Endothelial cell of umbilical vein (primary cell): ENCODE measurements at places on chromosomes 2 and 18. TPM values are rescaled to one million over a fixed set of nuclear protein-coding genes. Genes with fewer than 3 reads are reported as not detected.

- DNase-seq = no peak
- no peak overlapping the region for H3K27ac ChIP-seq
- no peaks in the 10 kb centered on the region for H3K36me3 ChIP-seq
- no peak overlapping the region for H3K4me3 ChIP-seq
- no peaks in the 10 kb centered on the region for H3K27me3 ChIP-seq
These were observed 88.3 kb upstream of the HS6ST1 start for GRCh38 chr2:128406736-128407554.

DNA sequence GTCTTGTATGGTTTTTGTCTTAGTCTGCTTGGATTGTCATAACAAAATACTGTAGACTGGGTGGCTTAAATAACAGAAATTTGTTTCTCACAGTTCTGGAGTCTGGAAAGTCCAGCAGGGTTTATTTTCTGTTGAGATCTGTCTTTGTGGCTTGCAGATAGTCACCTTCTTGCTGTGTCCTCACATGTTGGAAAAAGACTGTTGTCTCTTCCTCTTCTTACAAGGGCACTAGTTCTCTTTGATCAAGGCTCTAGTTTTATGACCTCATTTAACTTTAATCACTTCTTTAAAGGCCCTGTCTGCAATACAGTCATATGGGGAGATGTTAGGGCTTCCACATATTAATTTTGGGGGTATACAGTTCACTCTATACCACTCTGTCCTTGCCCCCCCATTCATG is 56.5 kb downstream of the NBEAL1 start:
- H3K4me1 ChIP-seq = no peaks in the 10 kb centered on the region
- H3K27ac ChIP-seq = no peak overlapping the region
- no peaks in the 10 kb centered on the region for H3K36me3 ChIP-seq
- no peaks in the 10 kb centered on the region for H3K27me3 ChIP-seq
- no peak for DNase-seq

Gene CD8B
- total RNA-seq = not detected in 2 replicates

- no peak overlapping the region for H3K4me3 ChIP-seq
- no peaks in the 10 kb centered on the region for H3K36me3 ChIP-seq
- no peak overlapping the region for H3K27ac ChIP-seq
- H3K27me3 ChIP-seq = no peaks in the 10 kb centered on the region
These were observed 37.1 kb downstream of the RNF152 start for GRCh38 chr18:61855449-61856378.

DNA sequence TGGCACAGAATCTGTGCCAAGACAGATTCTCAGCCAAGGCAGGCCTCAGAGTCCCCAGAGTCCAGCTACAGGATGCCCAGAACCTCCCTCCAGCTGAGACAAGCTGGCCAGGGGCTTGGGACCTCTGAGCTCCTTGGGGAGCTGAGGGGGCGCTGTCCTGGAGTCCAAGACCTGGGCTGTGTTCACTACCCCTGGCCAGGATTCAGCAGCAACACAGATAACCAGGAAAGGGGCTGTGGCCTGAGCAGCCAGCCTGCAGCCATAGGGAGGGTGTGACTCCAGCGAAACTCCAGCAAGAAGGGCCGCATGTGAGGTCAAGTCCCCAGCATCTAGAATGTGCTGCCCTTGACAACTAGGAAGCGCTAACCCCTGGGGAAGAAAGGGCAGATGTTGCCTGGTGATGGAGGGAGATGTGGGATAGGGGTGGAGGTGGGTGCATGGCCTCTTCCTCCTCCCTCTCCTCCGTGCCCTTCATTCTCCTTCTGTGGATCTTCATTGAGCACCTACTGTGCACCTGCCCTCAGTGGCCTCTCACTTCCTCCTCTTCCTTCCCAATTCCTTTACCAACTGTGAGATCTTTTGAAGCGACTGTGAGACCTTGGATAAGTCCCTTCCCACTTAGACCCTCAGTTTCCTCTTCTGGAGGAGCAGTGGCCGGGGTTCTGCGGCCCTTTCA is 7.7 kb upstream of the ARID5A start:
- no peak overlapping the region for H3K4me3 ChIP-seq
- H3K4me1 ChIP-seq = peaks cover 36% of the 10 kb centered on the region
- peak overlapping the region; percentile 50 for H3K27ac ChIP-seq
- no peaks in the 10 kb centered on the region for H3K27me3 ChIP-seq
- DNase-seq = no peak
- H3K36me3 ChIP-seq = no peaks in the 10 kb centered on the region

Gene CXCR1
- not detected in 2 replicates for total RNA-seq

- DNase-seq = peak; percentile 75
- H3K27me3 ChIP-seq = no peaks in the 10 kb centered on the region
- H3K36me3 ChIP-seq = no peaks in the 10 kb centered on the region
- no peak overlapping the region for H3K4me3 ChIP-seq
These were observed 39.4 kb upstream of the RND3 start for GRCh38 chr2:150526827-150527226.

- no peaks in the 10 kb centered on the region for H3K27me3 ChIP-seq
- H3K4me1 ChIP-seq = peaks cover 36% of the 10 kb centered on the region
- H3K4me3 ChIP-seq = peak overlapping the region; percentile 90
- H3K36me3 ChIP-seq = no peaks in the 10 kb centered on the region
- H3K27ac ChIP-seq = peak overlapping the region; percentile 88
These were observed 433 bp downstream of the ZFP36L2 start for GRCh38 chr2:43225788-43226557.

DNA sequence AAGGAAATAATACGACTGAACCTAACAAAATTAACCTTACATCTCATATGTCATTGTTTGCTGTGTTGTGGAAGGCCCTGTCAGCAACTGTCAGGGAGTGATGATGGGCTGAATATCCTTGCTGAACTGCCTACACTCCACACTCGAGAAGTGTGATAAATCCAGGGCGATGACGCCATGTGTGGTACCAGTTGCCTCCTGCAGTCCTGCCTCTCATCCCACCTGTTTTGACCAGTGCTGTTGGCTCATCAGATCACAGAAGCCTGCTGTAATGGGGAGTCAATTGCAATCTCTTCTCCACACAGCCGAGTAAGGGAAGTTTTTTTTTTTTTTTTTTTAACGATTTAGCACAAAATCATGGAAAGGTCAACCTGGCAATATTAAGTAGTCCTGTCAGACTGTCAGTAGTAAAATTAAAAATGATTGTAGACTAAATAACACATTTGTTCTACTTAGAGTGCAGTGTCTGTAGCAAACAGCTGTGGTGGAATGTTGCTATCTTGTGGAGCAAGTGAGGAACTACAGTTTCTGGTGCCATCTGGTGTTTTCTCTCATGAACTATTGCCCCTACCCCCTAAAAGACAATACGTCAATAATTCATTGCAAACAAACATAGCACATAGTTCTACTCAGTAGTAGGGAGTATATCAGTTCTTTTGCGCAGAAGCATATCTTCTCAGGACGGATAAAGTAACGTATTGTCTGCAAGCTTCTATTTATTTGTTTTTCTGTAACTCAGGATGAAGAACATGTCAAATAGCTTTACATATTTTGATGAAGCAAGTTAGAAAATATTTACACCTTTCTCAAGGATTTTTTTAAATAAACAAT is 347.6 kb downstream of the CTNNA2 start:
- H3K4me3 ChIP-seq = no peak overlapping the region
- no peak for DNase-seq
- no peak overlapping the region for H3K27ac ChIP-seq
- H3K36me3 ChIP-seq = no peaks in the 10 kb centered on the region
- H3K4me1 ChIP-seq = no peaks in the 10 kb centered on the region

Gene KIF1A
- 0.64 TPM in 1 of 2 replicates, not detected in the other for total RNA-seq

DNA sequence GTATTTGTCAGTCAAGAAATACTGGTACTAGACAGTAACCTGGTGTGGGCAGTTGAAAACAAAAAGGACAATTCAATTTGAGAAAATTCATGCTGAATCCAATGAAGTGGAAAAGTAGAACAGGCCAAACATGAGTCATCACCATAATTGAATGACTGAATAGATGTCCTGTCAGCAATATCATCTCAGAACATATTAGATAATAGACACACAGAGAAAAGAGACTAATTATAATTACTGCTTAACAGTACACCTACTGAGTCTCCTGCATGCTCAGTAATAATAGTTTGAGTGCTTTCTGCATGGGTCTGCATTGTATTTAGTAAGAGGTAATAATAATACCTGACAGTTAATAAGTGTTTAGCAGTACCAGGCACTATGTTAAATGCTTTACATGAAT is 138.6 kb upstream of the ZC3H15 start:
- H3K36me3 ChIP-seq = no peaks in the 10 kb centered on the region
- no peak overlapping the region for H3K27ac ChIP-seq
- H3K4me1 ChIP-seq = peaks cover 13% of the 10 kb centered on the region
- H3K27me3 ChIP-seq = no peaks in the 10 kb centered on the region

DNA sequence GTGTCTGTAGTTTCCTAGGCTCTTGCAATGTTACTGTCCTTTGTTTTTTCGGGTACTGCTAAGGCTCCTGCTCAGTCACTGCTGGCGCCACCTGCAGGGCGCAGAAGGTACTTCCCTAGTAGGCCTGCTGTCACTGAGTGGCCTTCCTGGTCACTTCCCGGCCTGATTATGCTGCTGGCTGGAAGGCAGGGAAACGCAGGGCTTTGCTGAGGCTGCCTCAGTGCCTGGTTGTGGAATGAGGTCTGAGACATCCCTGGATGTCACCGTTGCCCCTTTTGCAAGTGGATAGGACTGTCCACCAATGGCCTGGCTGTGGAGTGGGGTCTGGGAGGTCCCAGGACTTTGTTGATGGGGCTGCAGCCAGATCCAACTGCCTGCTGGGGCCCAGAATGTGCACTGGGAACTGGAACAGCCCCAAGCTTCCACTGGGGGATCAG is 13.1 kb downstream of the DAW1 start:
- peak; percentile 77 for DNase-seq
- peaks cover 4% of the 10 kb centered on the region for H3K4me1 ChIP-seq
- no peak overlapping the region for H3K27ac ChIP-seq
- H3K36me3 ChIP-seq = no peaks in the 10 kb centered on the region
- no peak overlapping the region for H3K4me3 ChIP-seq
- H3K27me3 ChIP-seq = no peaks in the 10 kb centered on the region

GRCh38 chr2:212677466-212677865 is 138.9 kb upstream of the ERBB4 start:
- no peaks in the 10 kb centered on the region for H3K36me3 ChIP-seq
- no peaks in the 10 kb centered on the region for H3K4me1 ChIP-seq
- no peaks in the 10 kb centered on the region for H3K27me3 ChIP-seq
- H3K4me3 ChIP-seq = no peak overlapping the region
- DNase-seq = no peak

Gene ARHGAP28
- 21.0 and 23.4 TPM in 2 replicates for total RNA-seq

GRCh38 chr2:134336352-134336751 is 82.5 kb downstream of the MGAT5 start:
- H3K4me1 ChIP-seq = peaks cover 4% of the 10 kb centered on the region
- no peak overlapping the region for H3K4me3 ChIP-seq
- no peaks in the 10 kb centered on the region for H3K36me3 ChIP-seq
- DNase-seq = no peak
- no peak overlapping the region for H3K27ac ChIP-seq

- H3K27me3 ChIP-seq = no peaks in the 10 kb centered on the region
- H3K27ac ChIP-seq = no peak overlapping the region
- no peak for DNase-seq
- peaks cover 4% of the 10 kb centered on the region for H3K36me3 ChIP-seq
- H3K4me3 ChIP-seq = no peak overlapping the region
These were observed 119.8 kb downstream of the NRP2 start for GRCh38 chr2:205802065-205802464.

Gene NOL4
- not detected in 2 replicates for total RNA-seq

Gene RGPD4
- total RNA-seq = 0.09 TPM in 1 of 2 replicates, not detected in the other

Gene CRYGD
- total RNA-seq = not detected in 2 replicates

DNA sequence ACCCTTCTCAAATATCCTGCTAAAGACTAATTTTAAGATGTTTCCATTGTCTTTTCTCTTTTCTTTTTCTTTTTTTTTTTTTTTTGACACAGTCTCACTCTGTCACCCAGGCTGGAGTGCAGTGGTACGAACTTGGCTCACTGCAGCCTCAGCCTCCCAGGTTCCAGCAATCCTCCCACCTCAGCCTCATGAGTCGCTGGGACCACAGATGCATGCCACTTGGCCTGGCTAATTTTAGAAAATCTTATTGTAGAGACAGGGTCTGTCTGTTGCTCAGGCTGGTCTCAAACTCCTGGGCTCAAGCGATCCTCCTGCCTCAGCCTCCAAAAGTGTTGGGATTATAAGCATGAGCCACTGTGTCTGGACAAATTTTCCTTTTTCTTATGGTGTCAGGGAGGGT is 167.5 kb downstream of the MCFD2 start:
- peaks cover 22% of the 10 kb centered on the region for H3K4me1 ChIP-seq
- H3K27me3 ChIP-seq = no peaks in the 10 kb centered on the region
- DNase-seq = no peak
- no peak overlapping the region for H3K27ac ChIP-seq

DNA sequence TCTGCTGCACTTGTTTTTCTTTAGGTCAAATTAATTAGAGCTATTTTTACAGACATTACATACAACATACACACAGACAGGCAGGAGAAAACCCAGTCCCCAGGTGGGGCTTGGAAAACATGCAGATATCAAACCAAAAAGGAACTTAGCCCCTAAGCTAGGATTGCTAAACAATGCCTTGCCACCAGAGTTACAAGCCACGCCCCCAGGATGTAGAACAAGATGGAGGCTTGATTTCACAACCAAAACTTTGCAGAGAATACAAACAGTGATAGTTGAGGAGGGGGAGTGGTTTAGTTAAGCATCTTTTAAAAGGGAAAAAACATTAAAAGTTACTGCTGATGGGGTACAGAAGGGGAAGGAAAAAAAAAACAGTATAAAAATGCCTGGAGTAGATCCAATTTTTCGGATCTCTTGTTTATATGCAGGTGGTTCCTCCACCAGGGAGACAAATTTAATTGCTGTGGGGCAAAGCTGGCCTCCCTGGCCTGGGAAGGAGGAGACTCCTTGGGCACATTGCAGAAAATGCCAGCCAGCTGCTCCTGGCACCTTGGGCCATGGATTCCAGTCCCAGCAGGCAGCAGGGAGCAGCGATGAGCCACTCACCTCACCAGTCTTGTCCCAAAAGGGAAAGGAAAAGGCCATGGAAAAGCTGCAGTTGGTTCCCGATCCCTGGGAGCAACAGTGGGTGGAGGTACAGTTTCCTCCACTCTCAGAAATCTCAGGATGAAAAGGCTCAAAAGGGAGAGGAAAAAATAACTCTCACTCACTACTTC is 348.4 kb upstream of the REG3G start:
- H3K4me1 ChIP-seq = no peaks in the 10 kb centered on the region
- no peak for DNase-seq
- H3K27ac ChIP-seq = no peak overlapping the region
- no peak overlapping the region for H3K4me3 ChIP-seq
- H3K27me3 ChIP-seq = no peaks in the 10 kb centered on the region

Gene ACADL
- not detected in 2 replicates for total RNA-seq

Gene MEP1B
- not detected in 2 replicates for total RNA-seq

DNA sequence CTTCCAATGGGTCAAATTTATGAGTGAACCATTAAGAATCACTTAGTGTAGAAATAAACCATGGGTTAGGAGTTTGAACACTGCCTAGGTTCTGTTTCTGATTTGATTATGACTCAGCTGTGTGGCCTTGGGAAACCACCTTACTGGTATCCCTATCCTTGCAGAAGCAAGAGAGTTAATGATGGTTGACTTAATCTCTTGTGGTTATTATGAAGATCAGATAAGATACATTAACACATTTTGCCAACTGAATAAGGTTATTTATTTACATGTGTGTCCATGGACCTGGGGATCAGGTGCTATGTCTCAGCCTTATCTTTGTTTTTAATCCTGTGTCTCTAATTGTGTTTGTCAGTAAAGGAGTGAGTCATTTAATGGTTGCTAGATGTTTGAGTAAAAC is 5.4 kb upstream of the KCNJ13 start:
- no peak overlapping the region for H3K4me3 ChIP-seq
- H3K4me1 ChIP-seq = no peaks in the 10 kb centered on the region
- H3K36me3 ChIP-seq = no peaks in the 10 kb centered on the region
- H3K27me3 ChIP-seq = no peaks in the 10 kb centered on the region
- DNase-seq = peak; percentile 32

- H3K27ac ChIP-seq = no peak overlapping the region
- no peaks in the 10 kb centered on the region for H3K36me3 ChIP-seq
- H3K4me3 ChIP-seq = no peak overlapping the region
- DNase-seq = no peak
- H3K27me3 ChIP-seq = peaks cover 5% of the 10 kb centered on the region
These were observed 89.5 kb downstream of the COL6A3 start for GRCh38 chr2:237324405-237324831.
